Vagina (tissue), 2 donors: ENCODE measurements at places on chromosomes 12 and 14.

GRCh38 chr12:99611117-99611516, 36.4 kb upstream of the GARIN6 start:
- no peak for DNase-seq

DNA sequence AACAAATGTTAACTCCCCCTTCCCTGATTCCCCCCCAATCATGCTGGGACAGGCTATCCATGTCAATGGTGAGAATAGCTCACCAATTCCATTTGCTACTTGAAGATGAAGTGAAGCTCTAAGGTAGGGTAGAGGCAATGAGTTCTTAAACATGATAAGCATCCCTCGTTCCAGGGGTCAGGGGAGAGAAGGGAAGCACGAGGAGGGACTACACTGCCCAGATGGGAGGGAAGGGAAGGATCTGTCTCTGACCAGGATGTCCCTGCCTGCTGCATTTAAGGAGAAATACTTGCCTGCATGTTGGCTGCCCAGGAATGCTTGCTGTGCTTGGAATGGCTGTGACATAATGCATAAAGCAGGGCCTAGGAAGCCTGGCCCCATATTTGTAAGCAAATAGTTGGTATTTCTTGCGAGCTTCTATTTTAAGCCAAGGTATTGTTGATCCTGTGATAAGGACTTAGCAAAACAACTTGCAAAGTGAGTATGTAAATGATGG, 155.1 kb downstream of the CEP83 start:
- no peak for DNase-seq

- no peak for DNase-seq
Measured at GRCh38 chr14:68603533-68604360, 189.1 kb downstream of the ZFP36L1 start.

GRCh38 chr12:28742791-28743190, 406.3 kb upstream of the FAR2 start:
- no peak for DNase-seq

GRCh38 chr14:32724867-32725471, 213.7 kb upstream of the NPAS3 start:
- DNase-seq, result no peak

GRCh38 chr12:108630481-108631207, 3.0 kb downstream of the SELPLG start:
- DNase-seq, result no peak

- no peak for DNase-seq
Measured at GRCh38 chr12:100539202-100539601, 34.3 kb upstream of the GAS2L3 start.

GRCh38 chr12:93624595-93625294, 52.3 kb downstream of the SOCS2 start:
- DNase-seq, result no peak

GRCh38 chr12:79522257-79522988, 168.3 kb downstream of the PAWR start:
- DNase-seq, result no peak

DNA sequence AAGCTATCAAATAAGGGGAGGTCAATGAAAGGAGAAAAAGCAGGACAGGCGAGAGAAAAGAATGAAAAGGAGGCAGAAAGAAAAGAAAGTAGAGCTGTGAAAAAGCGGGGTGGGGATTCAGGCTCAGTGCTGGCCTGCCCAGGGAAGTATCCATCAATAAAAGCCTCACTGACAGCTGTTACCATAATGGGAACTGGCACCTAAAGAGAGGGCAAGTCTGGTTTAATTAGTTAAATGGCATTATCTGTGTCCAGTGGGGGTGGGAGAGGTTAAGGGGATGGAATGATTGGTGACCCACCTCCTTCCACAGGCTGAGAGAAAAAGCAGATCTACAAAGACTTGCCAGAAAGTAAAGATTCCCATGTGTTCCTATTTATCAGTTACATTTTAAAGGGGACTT, 7.4 kb downstream of the SALL2 start:
- no peak for DNase-seq

- DNase-seq, result no peak
Measured at GRCh38 chr14:91219517-91220389, 24.8 kb downstream of the GPR68 start.

DNA sequence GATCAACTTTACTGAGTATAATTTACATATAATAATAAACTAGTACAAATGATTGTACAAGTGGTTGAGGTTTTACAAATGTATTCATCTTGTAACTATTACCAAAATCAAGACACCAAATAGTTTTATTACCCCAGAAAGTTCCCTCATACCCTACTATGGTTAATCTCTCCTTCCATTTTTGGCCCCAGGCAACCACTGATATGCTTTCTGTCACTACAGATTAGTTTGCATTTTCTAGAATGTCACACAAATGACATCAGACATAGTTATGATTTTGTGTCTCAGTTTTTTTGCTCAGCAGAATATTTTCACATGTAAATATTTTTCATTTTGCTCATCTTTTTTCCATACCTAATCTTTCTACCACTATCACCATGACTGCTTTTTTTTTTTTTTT, 49.1 kb downstream of the TMX1 start:
- DNase-seq, result no peak

DNA sequence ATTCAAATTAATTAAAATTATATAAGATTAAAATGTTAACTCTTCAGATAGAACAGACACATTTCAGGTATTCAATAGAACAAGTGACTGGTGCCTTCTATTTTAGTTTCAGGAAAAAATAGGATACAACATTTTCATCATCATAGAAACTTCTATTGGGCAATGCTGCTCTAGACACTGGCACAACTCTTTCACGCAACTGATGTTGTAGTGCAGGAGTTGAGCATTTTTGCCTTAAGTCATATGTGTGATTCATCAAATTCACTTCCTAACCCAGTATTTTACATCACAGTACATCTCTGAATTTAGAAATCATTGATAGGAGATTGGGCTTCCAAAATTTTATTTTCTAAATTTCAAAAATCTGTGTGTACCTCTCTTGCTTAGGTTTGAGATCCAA, 215.4 kb upstream of the DIO2 start:
- DNase-seq, result no peak

DNA sequence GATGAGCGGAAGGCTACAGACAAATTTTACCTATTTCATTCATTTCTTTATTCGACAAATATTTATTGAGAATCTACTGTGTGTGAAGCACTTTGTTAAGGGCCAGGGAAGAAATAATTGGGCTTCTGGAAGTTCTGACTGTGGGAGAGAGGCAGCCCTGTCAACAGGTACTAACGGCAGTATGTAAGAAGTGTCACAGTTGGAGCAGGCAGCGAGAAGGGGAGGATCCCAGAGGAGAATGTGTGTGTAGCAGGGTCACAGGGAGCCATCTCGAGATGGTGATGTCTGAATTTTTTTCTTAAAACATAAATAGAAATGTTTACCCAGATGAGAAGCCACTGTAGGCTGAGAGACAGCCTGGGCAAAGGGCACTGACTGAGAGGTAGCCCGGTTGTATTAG, 163.3 kb upstream of the SLC38A2 start:
- no peak for DNase-seq

DNA sequence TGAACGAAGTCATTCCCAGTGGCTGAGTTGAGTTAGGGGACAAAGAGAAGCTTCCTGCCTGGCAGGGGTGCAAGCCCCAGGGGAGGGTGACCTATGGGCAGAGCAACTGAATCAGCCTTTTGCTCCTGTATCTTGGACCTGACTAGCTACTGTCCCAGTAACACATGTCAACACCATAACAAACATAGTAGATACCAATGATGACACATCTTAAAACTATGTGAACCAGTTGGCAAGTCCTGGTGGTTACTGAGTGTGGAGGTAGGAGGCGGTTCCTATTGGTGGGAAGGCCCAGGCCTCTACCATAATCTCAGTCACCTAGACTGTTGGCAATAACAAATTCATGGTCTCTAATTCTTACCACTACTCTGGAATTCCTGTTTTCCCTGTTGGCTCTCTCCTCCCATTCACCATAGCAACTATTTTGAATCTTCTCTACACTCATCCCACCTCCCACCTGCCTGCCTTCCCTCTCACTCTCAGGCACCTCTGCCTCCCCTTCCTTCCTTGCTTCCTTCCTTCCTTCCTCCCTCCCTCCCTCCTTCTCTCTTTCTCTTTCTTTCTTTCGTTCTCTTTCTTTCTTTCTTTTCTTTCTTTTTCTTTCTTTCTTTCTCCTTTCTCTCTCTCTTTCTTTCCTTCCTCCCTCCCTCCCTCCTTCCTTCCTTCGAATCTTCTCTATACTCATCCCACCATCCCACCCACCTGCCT, 8.1 kb upstream of the P2RX7 start:
- DNase-seq, result no peak

DNA sequence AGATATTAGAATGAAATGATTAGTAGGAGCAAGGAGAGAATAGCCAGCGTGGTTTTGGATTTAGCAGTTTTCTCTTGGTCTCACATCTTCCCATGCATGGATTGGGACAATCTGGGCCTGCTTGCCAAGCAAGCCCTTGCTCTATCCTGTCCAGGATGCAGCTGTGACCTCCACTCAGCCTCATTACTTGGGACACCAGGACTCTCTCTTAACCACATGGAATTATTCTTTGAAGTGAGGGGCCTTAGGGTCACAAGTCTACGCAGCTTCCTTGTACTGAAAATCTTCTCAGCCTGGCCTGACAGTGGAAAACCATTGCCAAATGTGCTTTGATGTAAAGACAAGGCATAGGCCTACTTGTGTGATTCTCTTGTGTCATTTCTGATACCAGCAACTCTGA, 28.0 kb upstream of the DCN start:
- DNase-seq, result no peak

DNA sequence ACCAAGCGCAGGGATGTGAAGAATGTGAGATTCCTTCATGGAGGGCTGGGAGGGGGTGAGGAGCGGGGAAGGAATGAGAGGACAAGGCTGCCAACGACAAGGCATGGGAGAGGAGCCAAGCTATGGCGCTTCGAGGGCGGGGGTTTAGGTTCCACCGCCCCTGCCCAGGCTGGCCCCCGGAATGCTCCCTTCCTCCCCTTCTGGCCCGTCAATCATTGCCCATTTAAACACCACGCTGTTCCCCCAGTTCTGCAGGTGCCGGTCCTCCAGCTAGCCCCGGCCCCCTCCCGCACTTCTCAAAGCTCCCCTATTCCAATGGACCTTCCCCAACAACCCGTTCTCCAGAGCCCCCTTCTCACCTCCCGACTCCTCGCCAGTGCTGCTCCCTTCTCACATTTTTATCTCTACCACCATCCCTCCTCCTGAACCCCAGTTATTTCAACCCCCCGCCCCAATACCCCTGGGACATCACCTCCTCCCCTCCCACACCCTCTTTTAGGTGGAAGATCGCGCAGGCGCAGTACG, 428 bp downstream of the RNF41 start:
- DNase-seq, result no peak

DNA sequence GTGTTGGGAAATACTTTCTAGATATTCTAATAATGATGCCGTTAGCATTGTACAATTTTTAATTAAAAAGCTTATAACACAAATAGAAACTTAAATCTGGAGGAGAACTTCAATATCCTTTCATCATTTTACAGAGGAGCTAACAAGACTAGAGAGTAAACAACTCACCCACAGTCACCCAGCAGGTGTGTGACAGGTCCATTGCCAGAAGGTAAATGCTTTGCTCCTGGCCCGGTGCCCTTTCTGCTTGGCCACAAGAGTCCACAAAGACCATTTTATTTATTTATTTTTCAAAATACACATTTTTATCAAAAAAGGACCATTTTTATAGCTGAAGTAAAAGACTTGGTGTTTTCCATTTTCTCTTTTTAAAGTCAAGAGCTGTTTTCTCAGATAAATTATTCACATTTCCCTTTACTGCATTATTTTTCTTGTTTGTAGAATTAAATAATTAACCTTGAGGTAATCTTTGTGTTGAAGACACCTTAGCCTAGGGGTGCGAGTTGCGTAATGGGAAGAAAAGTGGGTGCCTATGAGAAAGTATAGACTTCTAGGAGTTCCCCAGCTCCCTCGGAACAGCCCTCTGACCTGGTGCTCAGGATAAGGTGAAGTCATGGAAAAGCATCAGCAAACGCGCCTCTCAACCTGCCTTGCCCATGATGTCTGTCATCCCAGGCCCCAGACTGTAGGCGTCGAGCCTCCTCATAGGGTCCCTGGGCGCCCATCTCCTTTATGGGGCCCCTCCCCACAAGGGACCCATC, 26.3 kb upstream of the AMIGO2 start:
- DNase-seq, result no peak

DNA sequence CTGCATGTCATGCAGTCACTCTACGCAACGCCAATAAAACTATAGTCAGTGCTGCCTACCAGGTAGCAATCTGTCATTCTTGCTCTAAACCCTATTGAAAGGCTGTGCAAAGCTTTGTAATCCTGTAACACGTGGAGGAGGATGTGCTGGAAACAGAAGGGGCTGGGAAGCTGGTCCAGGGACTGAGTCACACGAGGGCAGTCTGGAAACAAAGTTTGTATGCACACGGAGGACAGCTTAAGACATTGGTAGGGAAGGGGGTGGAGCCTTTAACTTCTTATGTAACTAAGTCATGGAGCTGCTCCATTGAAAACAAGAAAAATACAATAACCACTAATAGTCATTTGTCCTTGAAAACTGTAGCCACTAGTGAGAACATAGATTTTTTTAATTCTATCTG, 128.0 kb downstream of the BCAT1 start:
- DNase-seq, result no peak

- DNase-seq, result no peak
Measured at GRCh38 chr14:61379639-61380184, 58.3 kb downstream of the PRKCH start.

DNA sequence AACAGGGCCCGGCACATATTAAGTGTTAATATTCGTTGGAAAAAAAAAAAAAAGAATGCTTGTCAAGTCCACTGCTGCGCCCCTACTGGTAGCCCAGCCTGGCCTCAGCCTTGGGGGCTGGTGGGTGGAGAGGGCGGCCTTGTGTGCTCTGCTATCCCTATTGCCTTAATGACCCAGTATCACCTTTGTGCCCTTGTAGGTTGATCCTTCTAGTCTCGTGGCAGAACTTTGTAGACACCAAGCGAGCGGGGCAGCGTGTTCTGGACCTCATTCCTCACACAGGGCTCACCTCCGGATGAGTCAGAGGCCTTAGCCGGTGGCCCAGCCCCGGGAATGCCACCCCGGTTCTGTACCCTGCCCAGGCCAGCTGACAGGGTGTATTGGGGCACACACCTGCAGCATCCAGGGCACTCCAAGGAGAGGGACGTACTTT, 1.8 kb upstream of the RCOR1 start:
- peak; percentile 90 for DNase-seq

- DNase-seq, result no peak
Measured at GRCh38 chr14:55697414-55697861, 117.4 kb downstream of the KTN1 start.

- DNase-seq, result no peak
Measured at GRCh38 chr12:69214169-69214568, 25.2 kb upstream of the CPSF6 start.

GRCh38 chr14:73789989-73790581, 61.5 kb upstream of the PTGR2 start:
- peak; percentile 95 for DNase-seq

- DNase-seq, result no peak
Measured at GRCh38 chr12:18750085-18750484, 12.2 kb downstream of the CAPZA3 start.

DNA sequence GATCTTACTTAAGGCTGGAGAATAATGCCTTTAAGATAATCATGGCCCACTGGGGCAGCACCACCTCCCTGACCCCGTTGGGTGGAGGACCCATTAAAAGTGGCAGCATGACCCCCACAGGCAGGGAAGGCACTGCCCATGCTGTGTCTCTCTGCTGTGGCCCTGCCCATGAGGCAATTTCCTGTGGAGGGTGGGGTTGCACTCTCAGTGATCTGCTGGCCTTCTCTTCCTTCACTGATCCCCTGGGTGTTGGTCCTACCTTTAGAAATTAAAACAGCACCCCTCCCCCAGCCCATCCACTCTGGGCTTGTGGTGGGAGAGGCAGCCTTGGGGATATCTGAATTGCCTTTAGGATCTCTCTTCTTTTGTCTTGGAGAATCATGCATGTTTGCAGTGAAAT, 17.3 kb downstream of the KLRK1 start:
- no peak for DNase-seq

- no peak for DNase-seq
Measured at GRCh38 chr12:70847871-70848270, 72.7 kb downstream of the PTPRR start.
